Pancreas (tissue), 10 donors: ENCODE measurements at places on chromosomes 6 and 20.
A peak's percentile ranks its signal among the peaks of the same experiment; 100 is the strongest.

- DNase-seq: no peak
Measured at GRCh38 chr6:122997541-122998150, 1.6 kb downstream of the CLVS2 start.

- no peak for DNase-seq
Measured at GRCh38 chr6:41054511-41054910, 1.5 kb downstream of the APOBEC2 start.

GRCh38 chr6:74967821-74968220, 238.0 kb downstream of the COL12A1 start:
- DNase-seq: no peak

DNA sequence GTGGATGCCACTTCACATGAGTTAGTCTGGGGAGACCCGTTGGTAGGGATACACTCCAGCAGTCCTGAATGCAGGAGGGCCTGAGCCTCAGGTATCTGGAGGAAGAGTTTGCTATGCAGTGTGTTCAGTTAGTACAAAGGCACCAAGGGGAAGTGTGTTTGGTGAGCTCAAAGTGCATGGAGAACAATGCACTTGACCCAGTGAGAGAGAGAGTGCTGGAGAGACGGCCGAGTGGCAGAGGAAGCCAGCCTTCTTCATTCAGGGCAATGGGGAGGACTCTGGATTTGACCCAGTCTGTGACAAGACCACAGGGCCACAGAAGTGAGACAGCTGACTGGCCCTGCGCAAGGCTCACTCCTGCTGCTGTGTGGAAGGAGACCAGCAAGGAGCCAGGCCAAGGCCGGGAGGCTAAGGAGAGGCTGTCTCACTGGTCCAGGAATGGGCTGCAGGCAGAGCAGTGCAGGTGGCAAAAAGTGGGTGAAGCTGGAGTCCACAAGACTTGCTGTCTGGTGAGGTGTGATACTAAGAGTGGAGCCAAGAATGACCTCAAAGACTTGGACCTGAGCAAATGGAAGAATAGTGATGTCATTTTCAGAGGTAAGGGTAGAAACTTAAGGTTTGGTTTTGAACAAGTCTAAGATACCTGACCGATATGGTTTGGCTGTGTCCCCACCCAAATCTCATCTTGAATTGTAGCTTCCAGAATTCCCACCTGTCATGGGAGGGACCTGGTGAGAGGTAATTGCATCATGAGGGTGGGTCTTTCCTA, 38.0 kb downstream of the PDE10A start:
- no peak for DNase-seq

DNA sequence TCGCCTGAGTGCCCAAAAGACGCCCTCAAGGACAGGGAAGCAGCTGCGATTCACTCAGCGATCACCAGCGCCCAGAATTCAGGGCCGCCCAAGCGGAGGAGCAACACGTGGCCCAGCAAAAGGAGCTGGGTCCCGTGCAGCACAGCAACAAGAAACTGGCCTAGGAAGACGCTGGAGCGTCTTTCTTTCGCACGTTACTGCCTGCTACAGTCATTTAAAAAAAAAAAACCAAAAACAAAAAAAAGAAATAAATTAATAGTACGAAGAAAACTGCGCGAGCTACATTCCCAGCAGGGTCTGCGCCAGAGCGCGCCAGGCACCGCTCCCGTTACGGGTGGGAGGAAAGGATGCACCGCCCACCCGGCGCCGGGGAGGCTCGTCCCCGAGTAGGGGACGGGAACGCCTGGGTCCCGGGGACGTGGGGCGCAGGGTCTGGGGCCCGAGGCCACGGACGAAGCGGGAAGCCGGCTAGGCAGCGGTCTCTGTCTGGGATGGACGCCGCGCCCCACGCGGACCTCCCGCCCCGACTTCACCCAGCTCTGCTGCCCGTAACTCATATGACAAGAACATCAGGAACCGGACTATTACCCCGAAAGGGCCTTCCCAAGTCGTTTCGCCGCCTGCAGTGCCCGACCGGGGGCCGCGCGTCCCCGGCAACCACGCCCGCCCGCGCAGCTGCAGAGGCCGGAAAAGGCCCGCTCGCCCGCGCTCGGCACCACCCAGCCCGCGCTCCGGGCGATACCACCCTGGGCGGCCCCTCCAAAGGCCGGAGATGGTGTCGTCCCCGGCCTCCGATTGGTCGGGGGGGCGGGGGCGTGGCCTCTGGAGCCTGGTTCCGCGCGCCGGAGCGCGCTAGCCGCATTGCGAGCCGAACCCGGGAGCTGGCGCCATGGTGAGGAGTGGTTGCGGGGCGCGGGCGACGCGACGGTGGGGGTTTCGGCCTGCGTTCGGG, at the start of gene NOP56:
NOP56 (plus strand) TSS at position 861 of the 952 bp plus-strand sequence; CDS start at position 890, 29 bp downstream.
- peak; percentile 96 for DNase-seq
